PC-3 (cell line): ENCODE measurements at places on chromosomes 3 and 15.

- DNase-seq, result no peak
Measured at GRCh38 chr15:50808728-50809127, 43.2 kb upstream of the SPPL2A start.

- no peak for DNase-seq
Measured at GRCh38 chr3:154872696-154873095, 207.4 kb upstream of the MME start.

GRCh38 chr3:13191016-13191415 is 117.8 kb upstream of the IQSEC1 start:
- no peak for DNase-seq

DNA sequence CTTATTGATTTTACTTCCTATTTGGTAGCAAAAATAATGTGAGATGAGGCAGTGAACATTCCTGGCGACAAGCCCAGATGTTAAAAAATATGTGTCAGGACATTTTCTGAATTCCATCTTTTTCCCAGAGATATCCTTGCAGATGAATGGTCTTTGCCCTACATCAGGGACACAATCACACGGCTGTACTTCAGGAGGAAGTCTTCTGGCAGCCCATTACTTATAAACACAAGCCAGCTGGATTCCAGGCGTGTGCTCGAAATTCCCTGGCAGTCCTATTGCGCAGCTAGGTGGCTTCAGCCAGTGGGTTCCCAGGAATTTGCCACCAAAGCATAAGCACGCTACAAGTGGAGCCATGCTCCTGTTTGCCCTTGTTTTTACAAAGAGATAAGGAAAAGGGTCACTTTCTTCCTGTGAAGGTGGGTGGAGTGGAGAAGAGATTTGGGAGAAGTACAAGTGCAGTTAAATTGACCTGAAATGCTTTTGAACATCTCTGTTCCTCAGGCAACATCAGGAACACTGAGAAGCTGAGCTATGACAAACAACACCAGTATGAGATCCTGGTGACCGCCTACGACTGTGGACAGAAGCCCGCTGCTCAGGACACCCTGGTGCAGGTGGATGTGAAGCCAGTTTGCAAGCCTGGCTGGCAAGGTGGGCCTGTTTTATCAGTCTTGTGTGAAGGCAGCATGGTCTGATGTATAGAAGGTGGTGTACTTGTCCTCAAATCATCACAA is 257.1 kb upstream of the TRIM42 start:
- no peak for DNase-seq
